ENCODE measurements at places on chromosomes 2 and 18.

- peak; percentile 83 for DNase-seq
Observed at GRCh38 chr2:27217173-27218121, at the start of gene CAD. Gene CAD, plus strand, starts transcription at chr2:27217369. Its CDS starts 183 bp downstream, at chr2:27217552.

GRCh38 chr2:68907232-68907919 lies 36.2 kb upstream of the BMP10 start:
- DNase-seq, result no peak

GRCh38 chr2:20561637-20562454 lies 89.1 kb downstream of the HS1BP3 start:
- no peak for DNase-seq

GRCh38 chr2:102138331-102138730 lies 4.2 kb upstream of the IL1R1 start:
- no peak for DNase-seq

DNA sequence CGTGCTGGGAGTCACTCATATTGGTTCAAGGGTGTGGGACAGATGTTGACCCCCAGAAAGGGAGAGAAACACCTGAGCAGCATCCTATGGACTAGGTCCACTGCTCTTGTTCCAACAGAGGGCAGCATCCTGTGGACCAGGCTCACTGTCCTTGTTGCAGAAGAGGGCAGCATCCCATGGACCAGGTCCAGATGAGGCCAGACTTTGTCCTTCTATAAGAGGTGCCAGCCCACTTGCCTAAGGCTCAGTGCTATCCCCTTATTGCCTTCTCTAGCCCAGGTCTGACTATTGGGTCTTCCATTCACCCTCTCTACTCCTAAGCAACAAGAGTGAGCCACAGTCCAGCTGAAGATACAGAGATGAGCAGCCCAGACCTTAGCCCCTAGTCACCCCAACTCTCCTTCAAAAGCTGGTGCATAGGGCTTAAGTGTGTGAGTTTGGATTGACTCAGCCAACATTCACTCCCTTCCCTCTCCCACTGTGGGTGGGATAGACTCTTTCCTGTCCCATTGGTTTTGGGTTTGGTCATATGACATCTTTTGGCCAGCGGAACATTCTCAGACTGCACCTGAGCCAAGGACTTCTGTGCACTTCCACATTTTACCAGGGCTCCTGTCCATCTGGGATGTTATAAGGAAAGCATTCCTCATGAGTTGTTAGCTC lies 132.4 kb upstream of the GPC1 start:
- DNase-seq, result no peak

DNA sequence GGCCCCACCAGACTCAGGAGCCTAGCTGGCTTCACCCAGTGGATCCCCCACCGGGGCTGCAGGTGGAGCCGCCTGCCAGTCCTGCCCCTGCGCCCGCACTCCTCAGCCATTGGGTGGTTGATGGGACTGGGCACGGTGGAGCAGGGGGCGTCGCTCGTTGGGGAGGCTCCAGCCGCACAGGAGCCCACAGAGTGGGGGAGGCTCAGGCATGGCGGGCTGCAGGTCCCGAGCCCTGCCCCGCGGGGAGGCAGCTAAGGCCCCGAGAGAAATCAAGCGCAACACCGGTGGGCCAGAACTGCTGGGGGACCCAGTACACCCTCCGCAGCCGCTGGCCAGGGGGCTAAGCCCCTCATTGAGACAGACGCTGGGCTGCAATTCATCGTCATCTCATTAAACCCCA lies 184.0 kb downstream of the SNTG2 start:
- DNase-seq, result no peak

DNA sequence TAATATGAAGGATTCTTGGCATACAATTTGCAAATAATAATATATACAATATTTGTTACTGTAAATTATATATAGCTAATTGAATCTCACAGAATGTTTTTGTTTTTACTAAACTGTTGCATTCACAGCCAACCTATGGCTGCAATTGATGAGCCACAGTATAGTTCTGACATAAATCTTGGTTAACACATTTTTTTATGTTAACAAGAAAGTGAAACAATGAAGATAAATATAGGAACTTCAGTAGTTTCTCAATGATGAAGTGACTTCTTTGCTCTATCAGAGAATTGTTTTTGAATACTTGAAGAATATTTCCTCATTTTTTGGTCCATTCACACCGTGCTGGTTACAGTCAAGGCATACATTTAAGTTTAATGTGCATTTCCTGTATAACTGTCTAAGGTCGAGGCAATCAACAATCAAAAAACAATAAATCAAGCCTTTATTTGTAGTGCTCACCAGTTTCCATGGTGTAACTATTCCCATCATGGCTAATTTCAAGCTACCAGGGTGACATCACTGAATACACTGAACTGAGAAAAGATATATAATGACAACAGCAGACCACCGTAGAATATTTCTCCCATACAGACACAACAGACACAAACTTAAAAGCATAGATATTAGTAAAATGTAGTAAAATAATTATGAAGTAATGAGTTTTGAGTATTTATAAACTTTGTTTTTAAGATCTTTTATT lies 12.9 kb upstream of the ETAA1 start:
- DNase-seq, result no peak

DNA sequence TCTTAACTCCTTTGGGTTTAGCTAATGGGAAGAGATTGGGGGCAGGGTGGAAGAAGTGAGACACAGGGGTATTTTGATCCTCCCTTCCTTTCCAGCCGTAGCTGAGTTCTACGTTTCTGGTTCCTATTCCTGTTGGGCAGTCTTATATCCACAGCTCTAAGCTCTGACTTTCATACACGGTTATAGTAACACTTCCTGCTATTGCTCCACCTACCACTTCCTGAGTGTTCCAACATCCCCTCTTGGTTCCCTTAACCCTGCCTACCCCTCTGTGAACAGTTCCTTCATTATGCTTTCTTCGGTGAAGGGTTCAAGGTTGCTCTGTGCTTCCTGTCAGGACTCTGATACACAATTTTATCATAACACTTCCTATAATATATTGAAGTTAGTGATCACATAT lies 205.1 kb downstream of the DNAH7 start:
- DNase-seq, result no peak

GRCh38 chr18:53883771-53884170 lies 340.7 kb downstream of the MBD2 start:
- DNase-seq, result no peak

GRCh38 chr2:23630961-23631360 lies 246.0 kb downstream of the KLHL29 start:
- no peak for DNase-seq

DNA sequence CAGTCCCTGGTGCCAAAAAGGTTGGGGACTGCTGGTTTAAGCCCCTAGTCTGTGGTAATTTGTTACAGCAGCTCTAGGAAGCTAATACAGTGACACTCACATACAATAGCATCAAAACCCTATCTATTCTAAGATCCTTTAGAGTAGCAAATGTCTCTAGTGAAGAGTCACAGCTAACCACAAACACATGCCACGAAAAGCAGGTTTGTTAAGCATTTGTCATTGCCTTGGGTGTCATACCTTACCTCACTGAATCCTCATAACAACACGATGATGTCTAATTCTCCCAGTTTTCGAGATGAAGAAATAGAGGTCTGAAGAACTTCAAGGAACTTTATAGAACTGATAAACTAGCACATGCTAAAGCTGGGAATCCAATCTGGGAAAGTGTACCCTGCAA lies 29.6 kb upstream of the RNF152 start:
- DNase-seq, result no peak

DNA sequence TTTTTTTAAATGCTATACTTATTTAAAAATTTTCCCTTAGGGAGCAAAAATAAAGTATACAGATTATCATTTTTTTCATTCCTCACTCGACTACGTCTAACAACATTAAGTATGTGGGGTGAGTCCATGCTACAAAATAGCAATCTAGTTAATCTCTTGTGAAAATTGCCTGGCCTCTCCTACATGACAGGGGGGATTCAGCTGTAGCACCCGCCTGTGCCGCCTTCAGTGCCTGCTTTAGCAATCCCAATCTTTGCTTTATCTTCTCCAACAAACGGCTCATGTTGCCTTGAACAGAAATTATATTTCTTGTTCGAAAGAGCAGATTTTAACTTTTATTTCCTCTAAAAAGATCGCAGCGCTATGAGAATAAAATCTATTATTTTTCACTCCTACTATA lies 2.4 kb upstream of the SOX11 start:
- DNase-seq, result no peak

DNA sequence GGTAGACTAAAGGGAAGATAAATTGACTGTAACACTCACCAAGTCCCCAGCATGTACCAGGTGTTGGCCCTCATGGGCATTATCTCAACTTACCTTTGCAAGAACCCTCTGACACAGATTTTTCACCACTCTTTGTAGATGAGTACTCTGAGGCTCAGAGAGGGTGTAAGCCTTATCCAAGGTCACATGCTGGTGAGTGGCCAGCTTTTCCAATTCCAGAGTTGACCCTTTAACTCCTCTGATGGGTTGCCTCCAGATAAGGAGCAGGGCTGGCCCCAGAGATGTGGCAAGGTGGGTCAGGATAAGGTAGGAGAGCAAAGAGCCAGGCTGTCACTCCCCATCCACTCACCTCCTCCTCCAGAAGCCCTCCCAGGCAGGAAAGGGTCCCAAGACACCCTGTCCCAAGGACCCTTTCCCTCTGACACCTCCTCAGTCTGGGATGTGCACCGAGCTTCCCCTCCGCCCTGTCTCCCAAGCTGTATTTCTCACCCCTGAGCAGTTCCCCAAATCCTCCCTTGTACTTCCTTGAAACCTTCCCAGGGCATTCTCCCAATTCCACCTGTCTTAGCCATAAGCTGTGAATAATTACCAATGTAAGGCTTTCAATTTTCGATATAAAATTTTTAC lies 165.9 kb downstream of the ZFP36L2 start:
- no peak for DNase-seq

GRCh38 chr2:48107326-48107925 lies 201.1 kb upstream of the FBXO11 start:
- DNase-seq, result no peak

- DNase-seq, result no peak
Observed at GRCh38 chr2:206858687-206859329, 80.5 kb upstream of the CPO start.

- no peak for DNase-seq
Observed at GRCh38 chr2:21633466-21633865, 509.7 kb downstream of the TDRD15 start.

GRCh38 chr2:10345813-10346212 lies 43.1 kb downstream of the HPCAL1 start:
- DNase-seq, result no peak

DNA sequence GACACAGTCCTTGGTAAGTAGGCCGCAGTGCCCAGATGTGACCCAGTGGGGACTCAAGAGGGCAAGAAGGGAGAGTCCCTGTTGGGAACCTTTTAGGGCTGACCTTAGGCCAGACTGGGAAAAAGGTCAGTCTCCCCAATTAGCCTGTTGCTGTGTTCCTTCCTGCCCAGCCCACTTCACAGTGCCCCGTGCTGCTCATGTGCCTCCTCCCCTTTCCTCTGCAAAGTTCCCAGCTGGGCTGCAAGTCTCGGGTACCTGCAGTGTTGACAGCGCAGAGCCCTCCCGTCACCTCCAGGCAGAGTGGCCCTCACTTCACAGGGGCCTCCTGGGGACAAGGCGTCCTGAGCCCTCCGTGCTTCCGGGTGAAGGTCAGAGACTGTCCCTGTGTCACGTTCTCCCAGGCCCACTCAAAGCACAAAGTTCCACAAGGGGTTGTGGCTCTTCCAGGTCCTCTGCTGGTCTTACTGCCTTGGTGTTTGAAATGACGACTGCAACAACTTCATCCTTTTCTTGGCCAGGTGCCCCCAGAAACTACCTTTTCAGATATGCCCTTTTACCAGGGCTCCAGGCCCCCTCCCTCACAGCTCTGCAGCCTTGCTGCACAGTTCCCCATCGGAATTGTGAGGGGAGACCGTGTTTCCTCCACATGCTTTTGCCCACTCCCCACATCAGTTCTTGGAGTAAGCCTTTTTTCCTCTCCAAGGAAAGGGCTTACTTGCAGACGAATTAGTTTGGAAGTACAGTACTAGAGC lies 225.8 kb downstream of the ALPK2 start:
- no peak for DNase-seq

DNA sequence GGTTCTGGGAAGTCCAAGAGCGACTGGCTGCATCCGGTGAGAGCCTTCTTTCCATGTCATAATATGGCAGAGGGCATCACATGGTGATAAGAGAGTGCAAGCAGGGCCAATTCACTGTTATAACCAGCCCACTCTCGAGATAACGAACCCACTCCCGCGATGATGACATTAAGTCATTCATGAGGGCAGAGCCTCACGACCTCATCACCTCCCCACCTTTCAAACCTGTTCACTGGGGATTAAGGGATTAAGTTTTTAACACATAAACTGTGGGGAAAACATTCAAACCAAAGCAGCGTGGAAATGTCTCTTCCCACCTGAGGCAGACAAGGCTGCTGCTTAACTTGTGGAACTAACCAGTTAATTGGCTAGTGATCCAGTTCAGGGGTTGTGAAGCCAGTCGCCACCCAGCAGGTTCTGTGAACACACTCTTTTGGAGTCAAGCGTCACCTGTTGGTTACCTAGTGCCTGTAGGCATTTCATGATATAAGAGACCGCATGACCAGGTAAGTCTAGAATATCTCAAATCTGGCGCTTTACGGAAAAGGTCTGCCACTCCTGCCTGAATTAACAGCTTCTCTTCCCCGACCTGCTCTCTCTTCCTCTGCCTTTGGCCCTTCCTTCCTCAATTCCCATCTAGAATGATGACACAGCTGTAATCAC lies 54.3 kb downstream of the EDAR start:
- no peak for DNase-seq

GRCh38 chr2:85648619-85649018 lies 19.4 kb downstream of the SFTPB start:
- DNase-seq, result no peak

DNA sequence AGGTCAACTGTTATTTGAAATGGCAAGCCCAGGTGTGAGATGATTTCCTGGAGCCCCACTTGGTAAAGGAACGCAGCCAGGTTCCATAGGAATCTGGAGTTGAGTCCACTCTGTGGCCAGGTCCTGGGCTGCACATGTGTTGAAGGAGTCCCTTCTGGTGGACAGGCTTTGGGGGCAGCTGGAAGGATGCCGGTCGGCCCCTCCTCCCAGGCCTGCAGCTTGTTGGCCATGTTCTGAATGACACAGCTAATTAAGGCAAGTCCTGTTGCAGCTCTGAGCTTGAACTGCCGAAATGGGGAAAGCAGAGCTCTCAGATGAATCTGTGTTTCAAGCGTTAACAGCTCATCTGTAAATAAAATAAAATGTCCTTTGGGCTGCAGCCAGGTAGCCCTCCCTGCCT lies 23.8 kb downstream of the EN1 start:
- DNase-seq, result no peak

- no peak for DNase-seq
Observed at GRCh38 chr2:230904856-230905447, 20.1 kb downstream of the GPR55 start.
